CD8-positive, alpha-beta T cell (primary cell): ENCODE measurements at places on chromosomes 6 and 20.

DNA sequence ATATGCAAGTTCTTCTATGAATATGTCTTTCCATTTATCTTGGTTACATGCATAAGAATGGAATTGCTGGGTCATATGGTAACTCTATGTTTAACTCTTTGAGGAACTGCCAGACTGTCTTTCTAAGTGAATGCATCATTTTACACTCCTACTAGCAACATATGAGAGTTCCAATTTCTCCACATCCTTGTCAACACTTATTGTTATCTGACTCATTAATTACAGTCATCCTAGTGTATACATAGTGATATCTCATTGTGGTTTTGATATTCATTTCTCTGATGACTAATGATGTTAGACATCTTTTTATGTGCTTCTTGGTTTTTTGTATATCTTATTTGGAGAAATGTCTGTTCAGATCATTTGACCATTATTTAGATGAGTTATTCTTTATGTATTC lies 96.7 kb upstream of the LAMP5 start:
- no peak for DNase-seq

DNA sequence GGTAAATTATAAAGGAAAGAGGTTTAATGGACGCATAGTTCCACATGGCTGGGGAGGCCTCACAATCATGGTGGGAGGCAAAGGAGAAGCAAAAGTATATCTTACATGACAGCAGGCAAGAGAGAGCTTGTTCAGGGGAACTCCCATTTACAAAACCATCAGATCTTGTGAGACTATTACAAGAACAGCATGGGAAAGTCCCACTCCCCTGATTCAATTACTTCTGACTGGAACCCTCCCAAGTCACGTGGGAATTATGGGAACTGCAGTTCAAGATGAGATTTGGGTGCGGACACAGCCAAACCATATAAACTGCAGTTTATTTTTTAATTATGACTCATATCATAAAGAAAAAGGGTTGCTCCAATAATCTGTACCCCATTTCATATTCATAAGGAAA lies 22.3 kb upstream of the HLA-DQA2 start:
- DNase-seq = no peak

DNA sequence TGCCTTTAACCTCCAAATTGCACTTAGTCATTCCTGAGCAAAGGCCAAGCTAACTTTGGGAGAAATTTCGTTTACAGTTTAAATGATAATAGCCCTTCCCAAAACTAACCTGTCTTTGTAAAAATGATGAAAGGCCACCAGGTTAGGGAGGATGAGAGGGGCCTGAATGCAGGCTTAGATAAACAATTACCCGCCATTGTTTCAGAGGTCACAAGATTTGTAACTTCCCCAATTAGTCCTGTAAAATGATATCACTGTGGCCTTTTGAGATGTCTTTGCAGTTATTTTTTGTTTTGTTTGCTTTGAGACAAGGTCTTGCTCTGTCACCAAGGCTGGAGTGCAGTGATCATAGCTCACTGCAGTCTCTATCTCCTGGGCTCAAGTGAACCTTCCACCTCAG lies 26.3 kb downstream of the GNL1 start:
- DNase-seq = no peak

DNA sequence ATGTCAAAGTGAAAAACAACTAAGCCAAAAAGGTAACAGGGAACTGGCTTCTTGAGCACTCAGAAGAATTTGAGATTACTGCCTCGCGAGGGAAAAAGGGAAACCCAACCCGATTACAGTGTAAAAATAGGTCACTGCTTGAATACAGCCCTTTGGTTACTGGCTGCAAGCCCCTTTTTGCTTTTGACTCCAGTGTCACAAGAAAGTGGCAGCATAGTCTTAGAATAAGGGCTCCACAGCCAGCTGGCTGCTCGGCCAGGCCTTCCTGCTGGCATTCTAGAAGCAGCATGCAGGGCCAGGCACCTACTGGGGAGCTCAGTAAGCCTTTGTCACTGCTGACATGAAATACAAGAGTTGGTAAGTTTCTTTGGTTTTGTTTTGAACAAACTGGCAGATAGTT lies 83.0 kb downstream of the ZHX3 start:
- no peak for DNase-seq

DNA sequence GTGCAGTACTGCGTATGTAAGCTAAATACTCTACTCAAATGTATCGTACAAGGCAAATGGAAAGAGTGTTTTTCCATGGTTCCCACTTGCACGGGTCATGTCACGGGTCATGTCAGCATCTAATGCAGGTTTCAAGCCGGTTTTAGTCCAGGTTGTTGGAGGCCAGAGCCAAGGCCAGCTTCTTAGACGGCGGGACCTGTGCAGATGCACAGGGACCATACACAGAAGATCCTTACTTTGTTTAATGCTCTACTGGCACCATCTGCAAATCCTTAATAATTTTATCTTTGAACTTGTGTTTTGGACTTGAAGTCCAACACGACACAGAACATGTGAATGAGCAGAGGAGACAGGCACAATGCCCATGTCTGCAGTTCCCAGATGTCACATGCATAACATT lies 42.7 kb downstream of the SOD2 start:
- DNase-seq = no peak

DNA sequence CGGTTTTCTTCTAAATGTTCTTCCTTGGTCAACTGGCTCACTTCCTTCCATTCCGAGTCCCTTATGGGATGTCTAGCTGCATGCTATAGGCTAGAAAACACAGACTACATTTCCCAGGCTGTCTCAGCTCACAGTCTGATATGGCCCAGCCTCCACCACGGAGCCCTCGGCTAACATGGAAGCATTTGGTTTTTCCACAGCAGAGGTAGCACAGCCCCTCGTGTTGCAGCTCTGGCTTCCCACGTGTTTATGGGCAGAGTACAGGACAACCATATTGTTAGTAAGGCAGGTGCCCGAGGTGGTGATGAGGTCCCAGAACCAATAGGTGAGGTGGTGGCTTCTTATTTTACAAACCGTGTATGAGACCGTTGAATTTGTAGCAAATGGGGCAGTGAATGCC lies 8.7 kb downstream of the GPLD1 start:
- DNase-seq = no peak

GRCh38 chr6:42090819-42091717 lies 40.7 kb downstream of the TAF8 start:
- no peak for DNase-seq

DNA sequence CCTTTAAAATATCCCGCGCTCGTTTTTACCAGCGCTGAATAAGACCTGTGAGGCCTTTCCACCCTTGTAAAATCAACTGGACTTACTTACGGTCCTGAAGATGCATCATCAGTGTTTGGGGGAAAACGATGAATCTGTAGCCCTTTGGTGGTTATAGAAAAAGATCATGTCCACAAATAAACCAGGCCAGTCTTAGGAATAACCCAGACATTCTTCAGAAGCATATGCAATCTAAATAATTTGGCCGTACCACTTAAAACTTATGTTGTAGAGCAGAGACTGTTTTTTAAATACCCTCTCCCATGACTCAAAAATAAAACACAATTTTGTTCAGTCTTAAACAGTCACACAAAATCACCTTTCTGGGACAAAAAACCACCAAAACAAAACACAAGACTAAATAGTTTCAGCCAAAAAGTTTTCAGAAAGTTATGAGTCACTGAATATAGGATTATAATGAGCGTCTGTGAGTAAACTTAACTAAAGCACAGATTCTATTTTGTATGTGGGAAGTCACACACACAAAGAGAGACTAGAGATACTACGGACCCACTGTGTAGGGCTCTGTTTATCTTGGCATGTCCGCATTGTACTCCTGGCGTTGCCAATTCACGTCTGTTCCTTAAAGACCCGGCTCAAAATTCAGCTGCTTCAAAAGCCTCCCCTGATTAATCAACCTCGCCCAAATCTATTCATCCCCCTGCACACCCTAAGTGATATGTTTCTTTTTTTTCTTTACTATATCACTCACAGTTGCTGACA lies 26.5 kb upstream of the SMOC2 start:
- no peak for DNase-seq

GRCh38 chr20:44800391-44801046 lies 9.8 kb downstream of the RIMS4 start:
- DNase-seq = no peak

GRCh38 chr6:1595271-1596087 lies 14.2 kb upstream of the FOXC1 start:
- DNase-seq = no peak

GRCh38 chr6:25168637-25169036 lies 110.5 kb upstream of the CARMIL1 start:
- no peak for DNase-seq

GRCh38 chr6:47654255-47654654 lies 44.1 kb upstream of the ADGRF4 start:
- no peak for DNase-seq

DNA sequence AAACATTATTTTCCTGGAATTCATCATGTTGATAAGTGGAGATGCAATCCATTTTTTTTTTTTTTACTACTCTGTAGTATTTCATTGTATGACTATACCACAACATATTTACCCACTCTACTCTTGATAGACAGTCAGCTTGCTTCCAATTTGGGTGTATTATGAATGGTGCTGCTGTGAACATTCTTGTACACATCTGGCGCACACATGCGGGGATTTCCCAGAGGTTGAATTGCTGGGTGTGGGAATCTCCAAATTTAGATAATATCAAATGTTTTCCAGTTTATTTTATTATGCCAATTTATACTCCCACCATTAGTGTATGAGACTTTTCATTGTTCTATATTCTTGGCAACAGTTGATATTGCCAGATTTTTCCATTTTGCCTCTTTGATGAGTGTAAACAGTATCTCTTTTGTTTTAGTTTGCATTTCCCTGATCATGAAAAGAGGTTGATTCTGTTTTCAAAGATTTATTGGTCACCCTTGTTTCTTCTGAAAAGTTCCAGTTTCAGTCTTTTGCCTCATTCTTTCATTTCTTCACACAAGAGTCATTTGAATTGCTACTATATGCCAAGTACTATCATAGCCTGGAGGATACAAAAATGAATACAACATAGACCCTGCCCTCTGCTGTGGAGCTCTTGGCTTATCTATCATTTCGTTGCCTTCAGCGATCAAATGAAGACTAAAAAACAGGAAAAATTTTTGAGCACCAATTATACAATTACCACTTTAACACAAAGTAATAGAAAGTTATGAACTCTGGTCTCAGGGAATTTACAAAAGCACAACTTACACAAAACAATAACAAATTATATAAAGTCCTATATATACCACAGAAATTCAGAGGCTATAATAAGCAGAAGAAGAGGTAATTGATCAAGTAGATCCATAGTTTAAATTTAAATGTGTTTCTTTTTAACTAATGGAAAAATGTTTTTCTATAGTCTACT lies 17.1 kb upstream of the NCOA7 start:
- DNase-seq = no peak

- DNase-seq = no peak
Measured at GRCh38 chr6:19866985-19867627, 29.9 kb downstream of the ID4 start.

DNA sequence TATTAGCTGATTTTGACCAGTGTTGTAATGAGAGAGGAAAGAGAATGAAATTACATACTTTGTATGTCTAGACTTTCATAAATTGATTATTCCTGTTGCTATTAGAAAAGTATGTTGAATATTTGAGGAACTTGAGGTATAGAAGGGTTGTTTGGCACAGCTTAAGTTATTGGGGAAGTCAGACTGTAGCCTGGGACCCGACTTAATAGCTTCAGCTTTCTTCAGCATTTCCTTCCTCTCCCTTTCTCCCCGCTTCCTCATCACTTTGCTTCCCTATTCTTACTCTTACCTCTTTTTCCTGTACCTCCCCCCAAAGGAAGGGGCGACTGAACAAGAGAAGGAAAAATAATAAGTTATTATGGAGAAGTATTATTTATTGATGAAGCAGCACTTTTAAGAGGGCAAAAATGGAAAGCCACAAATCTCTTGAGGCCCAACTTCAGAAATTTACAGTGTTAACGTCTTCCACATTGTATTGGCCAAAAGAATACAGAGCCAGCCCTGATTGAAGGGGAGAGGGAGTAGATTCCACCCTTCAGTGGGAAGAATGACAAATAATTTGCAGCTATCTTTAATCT lies 7.4 kb downstream of the SENP6 start:
- no peak for DNase-seq

DNA sequence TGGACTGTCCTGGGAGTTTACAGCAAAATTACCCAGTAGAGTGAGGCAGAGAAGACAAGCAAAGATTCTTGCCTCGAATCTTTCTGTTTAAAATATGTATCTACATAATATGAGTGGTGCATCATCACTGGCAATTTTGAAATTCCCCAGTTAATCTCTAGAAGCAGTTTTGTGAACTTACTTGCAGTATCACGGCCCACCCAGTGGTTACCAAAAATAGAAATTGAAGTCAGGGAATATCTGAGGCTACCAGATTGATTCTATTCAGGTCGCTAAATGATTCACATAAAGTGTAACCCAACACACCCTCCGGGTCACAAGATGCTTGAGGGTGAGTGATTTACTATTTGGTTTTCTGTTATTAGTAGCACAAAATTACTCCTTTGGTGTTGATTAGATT lies 111.9 kb downstream of the PPP1R14C start:
- no peak for DNase-seq

GRCh38 chr6:89750338-89750737 lies 69.3 kb downstream of the MDN1 start:
- no peak for DNase-seq

DNA sequence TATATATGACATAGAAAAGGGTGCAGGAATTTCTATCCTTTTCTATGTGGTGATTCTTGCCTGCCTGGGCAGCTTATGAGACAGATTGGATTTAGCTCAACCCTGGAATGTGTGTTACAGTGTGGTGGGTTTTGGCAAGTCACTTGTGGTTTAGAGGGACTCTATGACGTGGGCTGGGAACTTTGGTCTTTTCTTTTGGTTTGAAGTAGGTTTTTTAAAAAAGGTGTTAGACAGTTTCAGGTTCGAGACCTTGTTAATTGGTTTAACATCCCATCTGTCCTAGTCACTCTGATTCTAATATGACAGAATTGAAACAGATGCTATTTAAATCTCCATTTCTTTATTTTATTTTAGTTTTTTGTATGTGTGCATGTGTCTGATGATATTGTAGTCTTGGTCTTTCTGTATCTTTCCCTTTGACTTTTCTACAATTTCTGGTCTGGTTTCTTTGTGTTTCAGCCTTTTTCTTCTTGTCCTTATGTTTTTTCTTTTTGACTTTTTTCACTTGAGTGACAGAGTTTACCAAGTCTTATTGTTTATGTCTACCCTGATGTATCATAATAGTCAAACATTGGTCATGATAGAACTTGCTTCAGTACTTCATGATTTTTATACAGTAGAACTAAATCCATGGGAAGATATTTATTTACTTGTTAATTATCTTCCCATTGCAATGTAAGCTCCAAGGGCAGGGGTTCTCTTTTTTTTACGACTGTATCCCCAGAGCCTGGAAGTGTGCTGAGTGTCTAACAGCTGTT lies 174.3 kb downstream of the CDKAL1 start:
- peak; percentile 17 for DNase-seq

DNA sequence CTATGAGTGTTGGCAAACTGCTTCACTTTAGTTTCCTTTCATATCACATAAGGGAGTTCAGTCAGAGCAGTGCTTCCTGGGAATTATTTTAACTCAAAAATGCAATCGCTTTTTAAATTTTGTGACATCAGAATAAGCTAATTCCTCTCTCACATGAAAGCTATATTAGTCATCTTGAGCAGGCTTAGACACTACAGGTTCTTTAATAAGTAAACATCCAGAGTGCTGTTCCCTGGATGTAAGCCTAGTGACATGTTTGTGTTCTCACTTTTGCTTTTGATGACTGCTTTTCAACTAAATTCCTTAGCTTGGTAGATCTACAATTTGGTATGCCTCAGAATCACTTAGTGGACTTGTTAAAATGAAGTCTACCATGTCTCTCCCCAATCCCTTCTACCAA lies 252.7 kb upstream of the POU3F2 start:
- no peak for DNase-seq
